ENCODE measurements at places on chromosomes 6 and 20. TPM values are rescaled to one million over a fixed set of nuclear protein-coding genes. Genes with fewer than 3 reads are reported as not detected.

The KIAA1755 gene
- total RNA-seq, result 3.4 TPM

The C6orf163 gene
- total RNA-seq, result 0.14 TPM

DNA sequence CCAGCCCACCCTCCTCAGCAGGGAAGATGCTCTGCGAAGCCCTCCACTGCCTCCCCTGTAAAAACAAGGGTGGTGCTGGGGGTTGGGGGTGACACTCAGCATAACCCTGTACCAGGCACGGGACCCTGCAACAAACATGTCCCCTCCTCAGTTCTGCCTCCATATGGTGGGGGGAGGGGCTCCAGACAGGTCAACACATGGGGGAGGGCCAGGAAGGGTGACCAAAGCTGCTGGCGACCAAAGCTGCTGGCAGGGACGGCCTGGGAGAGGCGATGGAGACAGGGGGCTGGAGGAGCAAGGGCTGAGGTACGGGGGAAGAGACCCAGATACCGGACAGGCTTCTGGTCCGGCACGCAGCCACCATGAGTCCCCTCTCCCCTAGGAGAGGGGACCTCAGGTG, 123.2 kb downstream of the TAF4 start:
- H3K4me1 ChIP-seq, result no peaks in the 10 kb centered on the region
- H3K27me3 ChIP-seq, result peaks cover 11% of the 10 kb centered on the region
- no peak overlapping the region for H3K4me3 ChIP-seq
- no peaks in the 10 kb centered on the region for H3K36me3 ChIP-seq
- DNase-seq, result no peak

The RGS17 gene
- total RNA-seq, result 0.10 TPM

DNA sequence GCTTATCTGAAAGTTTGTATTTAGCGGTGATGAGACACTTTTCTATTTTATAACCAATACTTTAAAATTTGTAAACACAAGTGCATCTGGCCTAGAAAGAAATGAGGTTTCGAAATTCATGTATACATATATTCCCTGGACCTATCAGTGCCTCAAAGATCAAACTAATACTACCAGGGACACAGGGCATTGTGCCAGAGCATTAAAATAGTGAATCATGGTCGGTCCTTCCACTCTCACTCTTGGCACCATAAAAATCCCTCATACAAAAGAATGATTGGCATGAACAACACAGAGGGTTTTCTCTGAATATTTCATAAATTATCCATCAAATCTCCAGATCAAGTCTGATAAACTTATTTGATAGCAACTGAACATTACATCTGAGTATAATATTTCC, 62.0 kb downstream of the MMUT start:
- H3K36me3 ChIP-seq, result no peaks in the 10 kb centered on the region
- no peak overlapping the region for H3K4me3 ChIP-seq
- DNase-seq, result no peak
- peaks cover 2% of the 10 kb centered on the region for H3K27me3 ChIP-seq
- no peak overlapping the region for H3K27ac ChIP-seq

The PSMG4 gene
- total RNA-seq, result 16.9 TPM

DNA sequence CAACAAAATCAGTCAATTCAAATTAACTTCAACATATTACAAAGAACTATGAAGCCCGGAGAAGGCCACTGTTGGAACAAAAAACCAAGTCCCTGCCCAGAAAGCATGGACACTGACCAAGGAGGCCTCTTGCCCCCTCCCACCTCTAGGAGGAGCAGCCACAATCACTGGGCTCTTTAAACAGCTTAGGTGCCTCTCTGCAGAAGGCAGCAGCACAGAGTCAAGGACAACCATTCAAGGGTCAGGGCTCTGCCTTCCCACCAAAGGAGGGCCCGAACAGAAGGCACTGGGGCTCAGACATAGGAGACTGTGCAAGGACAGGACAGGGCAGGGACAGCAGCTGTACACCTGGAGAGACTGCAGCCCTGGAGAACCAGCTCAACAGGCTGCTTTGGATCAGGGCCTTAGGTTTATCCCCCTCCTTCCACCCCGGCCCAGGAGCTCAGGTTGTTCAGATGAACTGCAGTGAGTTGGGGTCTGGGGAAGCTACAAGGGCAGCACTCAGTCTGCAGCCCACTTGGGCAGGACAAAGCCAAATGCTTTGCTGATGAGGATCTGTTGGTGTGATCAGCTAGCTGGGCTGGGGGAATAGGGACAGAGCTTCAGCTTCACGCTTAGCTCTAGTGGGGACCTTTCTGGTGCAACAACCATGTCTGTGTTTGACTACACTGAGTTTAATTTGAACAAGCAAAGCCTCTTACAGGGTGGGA, 17.8 kb downstream of the TOMM34 start:
- no peak for DNase-seq
- peaks cover 38% of the 10 kb centered on the region for H3K36me3 ChIP-seq
- H3K4me1 ChIP-seq, result peaks cover 17% of the 10 kb centered on the region
- 0 out of 2 replicates have a peak overlapping the region, but pooled peaks have one; percentile 47 for H3K27ac ChIP-seq
- no peak overlapping the region for H3K4me3 ChIP-seq
- H3K27me3 ChIP-seq, result no peaks in the 10 kb centered on the region

The GTF3C6 gene
- 119 TPM for total RNA-seq

GRCh38 chr6:111200350-111201243, 113.3 kb downstream of the SLC16A10 start:
- no peaks in the 10 kb centered on the region for H3K4me1 ChIP-seq
- no peaks in the 10 kb centered on the region for H3K36me3 ChIP-seq
- H3K27me3 ChIP-seq, result no peaks in the 10 kb centered on the region
- no peak overlapping the region for H3K27ac ChIP-seq
- DNase-seq, result no peak

DNA sequence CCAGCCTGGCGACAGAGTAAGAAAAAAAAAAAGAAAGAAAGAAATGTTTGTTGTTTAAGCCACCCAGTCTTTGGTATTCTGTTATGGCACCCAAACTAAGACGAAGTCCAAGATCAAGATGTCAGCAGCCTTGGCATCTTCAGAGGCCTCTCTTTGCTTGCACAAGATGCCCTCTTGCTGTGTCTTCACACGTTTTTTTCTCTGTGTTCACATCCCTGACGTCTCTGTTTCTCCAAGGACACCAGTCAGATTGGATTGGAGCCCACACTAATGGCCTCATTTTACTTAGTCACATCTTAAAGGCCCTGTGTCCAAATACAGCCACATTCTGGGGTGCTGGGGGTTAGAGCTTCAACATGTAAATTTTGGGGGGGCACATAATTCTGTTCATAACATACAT, 380.9 kb downstream of the GJA1 start:
- H3K4me1 ChIP-seq, result peaks cover 35% of the 10 kb centered on the region
- peaks cover 19% of the 10 kb centered on the region for H3K36me3 ChIP-seq
- H3K27me3 ChIP-seq, result no peaks in the 10 kb centered on the region
- DNase-seq, result no peak

The TGM3 gene
- total RNA-seq, result not detected

The CFB gene
- total RNA-seq, result 0.48 TPM

The TBX18 gene
- total RNA-seq, result 20.6 TPM

- H3K36me3 ChIP-seq, result no peaks in the 10 kb centered on the region
- H3K27me3 ChIP-seq, result peaks cover 1% of the 10 kb centered on the region
- no peak overlapping the region for H3K4me3 ChIP-seq
- no peak for DNase-seq
- no peaks in the 10 kb centered on the region for H3K4me1 ChIP-seq
Observed at GRCh38 chr20:24955045-24955444, 6.0 kb downstream of the CST7 start.

GRCh38 chr6:150492941-150493340, 106.7 kb upstream of the PLEKHG1 start:
- H3K27me3 ChIP-seq, result peaks cover 6% of the 10 kb centered on the region
- no peaks in the 10 kb centered on the region for H3K36me3 ChIP-seq
- DNase-seq, result no peak
- no peak overlapping the region for H3K27ac ChIP-seq
- no peak overlapping the region for H3K4me3 ChIP-seq

DNA sequence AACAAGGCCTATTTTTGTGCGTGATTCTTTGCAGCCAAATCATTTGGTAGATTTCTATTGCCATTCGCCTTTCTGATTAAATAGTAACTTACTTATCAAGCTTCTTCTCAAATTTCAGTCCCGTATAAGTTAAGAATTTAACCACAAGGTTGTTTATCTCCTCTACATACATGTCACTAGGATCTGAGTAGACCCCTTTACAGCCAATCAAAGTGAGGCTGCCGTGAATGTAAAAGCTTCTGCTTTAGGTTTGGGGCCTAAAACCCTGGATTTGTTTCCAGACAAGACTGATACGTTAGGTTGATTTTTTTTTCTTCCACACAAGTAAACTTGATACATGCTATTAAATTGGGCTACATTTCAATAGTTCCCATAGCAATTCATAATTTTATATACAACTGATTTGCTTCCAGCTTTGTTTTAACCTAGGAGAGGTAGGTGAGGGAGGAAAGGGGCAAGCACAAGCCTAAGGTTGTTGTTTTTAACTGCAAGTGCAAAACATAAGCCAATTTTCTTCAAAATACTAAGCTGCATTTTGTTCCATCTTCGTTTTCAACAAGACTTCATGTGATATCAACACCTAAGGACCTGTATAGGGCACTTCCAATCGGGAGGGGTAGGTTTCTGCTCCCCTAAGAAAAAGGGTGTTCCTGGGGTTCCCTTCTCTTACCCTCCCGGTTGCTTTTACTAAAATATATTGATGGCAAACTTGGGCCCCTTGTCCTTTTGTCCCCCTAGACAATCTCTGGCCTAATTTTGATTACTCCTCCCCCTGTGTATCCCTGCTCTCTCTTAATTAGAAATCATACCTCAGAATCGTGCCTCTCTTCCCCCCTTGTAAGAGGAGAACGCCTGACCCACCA, 1.7 kb downstream of the RANBP9 start:
- peak; percentile 26 for DNase-seq
- no peaks in the 10 kb centered on the region for H3K36me3 ChIP-seq
- H3K27ac ChIP-seq, result peak overlapping the region; percentile 80

DNA sequence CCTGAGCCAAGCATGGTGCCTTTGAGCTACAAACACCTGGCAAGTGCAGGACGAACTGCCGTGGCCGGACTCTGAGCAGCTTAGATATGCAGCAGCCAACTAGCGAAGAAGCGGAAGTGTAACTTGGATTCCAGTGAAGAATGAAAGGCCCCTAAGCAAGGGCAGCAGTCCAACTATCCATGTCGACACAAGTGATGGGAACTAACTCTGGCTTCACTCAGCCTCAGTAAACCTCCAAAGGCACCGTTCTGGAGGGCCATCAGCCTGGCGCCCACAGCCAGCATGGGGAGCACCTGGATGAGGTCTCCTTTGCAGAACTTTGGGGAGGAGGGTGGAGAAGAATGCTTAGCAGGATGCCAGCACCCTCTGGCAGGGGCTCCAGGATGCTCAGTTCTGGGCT, 78.4 kb upstream of the MLN start:
- H3K27ac ChIP-seq, result no peak overlapping the region
- peaks cover 31% of the 10 kb centered on the region for H3K27me3 ChIP-seq
- no peaks in the 10 kb centered on the region for H3K36me3 ChIP-seq
- no peak for DNase-seq

The GSTA2 gene
- not detected for total RNA-seq

- no peak for DNase-seq
- peaks cover 25% of the 10 kb centered on the region for H3K36me3 ChIP-seq
- no peaks in the 10 kb centered on the region for H3K4me1 ChIP-seq
Observed at GRCh38 chr6:134795691-134796090, 154.2 kb downstream of the ALDH8A1 start.

- peak overlapping the region; percentile 83 for H3K27ac ChIP-seq
- no peak overlapping the region for H3K4me3 ChIP-seq
- H3K36me3 ChIP-seq, result no peaks in the 10 kb centered on the region
- no peaks in the 10 kb centered on the region for H3K27me3 ChIP-seq
- peaks cover 39% of the 10 kb centered on the region for H3K4me1 ChIP-seq
Observed at GRCh38 chr20:53706008-53706465, 112.4 kb upstream of the ZNF217 start.

The RIMS1 gene
- 1.6 TPM for total RNA-seq

DNA sequence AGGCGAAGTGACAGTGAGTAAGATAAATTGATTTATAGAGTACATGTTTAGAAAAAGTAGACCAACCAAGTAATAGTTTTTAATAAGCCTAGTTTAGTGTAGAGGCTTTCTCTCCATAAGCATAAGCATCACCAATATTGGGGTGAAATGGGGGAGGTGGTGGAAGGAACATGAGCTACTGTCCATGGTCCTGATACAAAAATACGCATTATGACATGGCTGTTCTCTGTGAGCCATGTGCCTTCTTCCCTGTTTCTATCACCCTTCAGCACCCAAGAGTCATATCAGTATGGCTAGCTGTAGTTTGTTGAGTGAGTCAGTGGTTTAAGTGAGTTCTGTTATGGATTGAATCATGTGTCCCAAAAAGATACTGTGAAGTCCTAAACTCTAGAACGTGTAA, 150.8 kb downstream of the EDN1 start:
- no peak overlapping the region for H3K27ac ChIP-seq
- DNase-seq, result no peak
- H3K27me3 ChIP-seq, result no peaks in the 10 kb centered on the region
- no peak overlapping the region for H3K4me3 ChIP-seq
- H3K4me1 ChIP-seq, result no peaks in the 10 kb centered on the region
- no peaks in the 10 kb centered on the region for H3K36me3 ChIP-seq

The NHSL1 gene
- 7.5 TPM for total RNA-seq

- H3K4me3 ChIP-seq, result no peak overlapping the region
- H3K27me3 ChIP-seq, result no peaks in the 10 kb centered on the region
- no peak for DNase-seq
- no peaks in the 10 kb centered on the region for H3K4me1 ChIP-seq
- no peak overlapping the region for H3K27ac ChIP-seq
Observed at GRCh38 chr20:40111282-40111681, 577.8 kb downstream of the MAFB start.

DNA sequence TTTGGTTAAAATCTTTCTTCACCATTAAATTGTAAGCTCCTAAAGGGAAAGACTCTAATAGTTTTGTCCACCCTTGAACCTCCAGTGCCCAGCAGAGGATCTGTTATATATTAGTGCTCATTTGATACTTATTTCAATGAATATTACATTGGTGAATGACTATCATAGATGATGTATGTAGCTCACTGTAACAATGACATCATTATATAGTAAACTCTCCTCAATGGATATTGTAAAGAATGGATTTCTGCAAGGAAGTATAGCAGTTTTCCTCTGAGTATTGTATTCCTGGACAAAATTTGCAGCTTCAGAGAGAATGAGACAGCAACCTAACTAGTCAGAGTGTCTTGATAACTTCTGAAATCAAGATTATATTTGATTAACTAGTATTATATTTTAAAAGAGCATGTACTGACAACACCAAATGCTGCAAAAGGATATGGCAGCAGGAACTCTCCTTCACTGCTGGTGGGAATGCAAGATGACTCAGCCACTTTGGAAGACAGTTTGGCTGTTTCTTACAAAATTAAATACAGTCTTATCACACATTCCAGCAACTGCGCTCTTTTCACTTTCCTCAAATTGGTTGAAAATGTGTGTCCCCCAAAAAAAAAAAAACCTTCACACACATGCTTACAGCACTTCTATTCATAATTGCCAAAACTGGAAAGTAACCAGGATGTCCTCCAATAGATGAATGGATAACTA, 189.8 kb upstream of the OPRM1 start:
- DNase-seq, result no peak
- no peaks in the 10 kb centered on the region for H3K27me3 ChIP-seq
- no peak overlapping the region for H3K27ac ChIP-seq
- no peaks in the 10 kb centered on the region for H3K36me3 ChIP-seq
- H3K4me1 ChIP-seq, result no peaks in the 10 kb centered on the region

All from HFFc6 (cell line).